ENCODE measurements at places on chromosomes 12 and 14. TPM values are rescaled to one million over a fixed set of nuclear protein-coding genes. Genes with fewer than 3 reads are reported as not detected.

SLC6A12 gene
- total RNA-seq: 2.1 TPM

GPR68 gene
- total RNA-seq: 4.7 TPM

AVPR1A gene
- 0.13 TPM for total RNA-seq

VRTN gene
- total RNA-seq: not detected

PIWIL1 gene
- 0.27 TPM for total RNA-seq

TMEM63C gene
- total RNA-seq: 1.1 TPM

MYH6 gene
- not detected for total RNA-seq

KCNK10 gene
- 0.14 TPM for total RNA-seq

MAPKAPK5 gene
- 58.2 TPM for total RNA-seq

CLSTN3 gene
- 85.6 TPM for total RNA-seq

CNTN1 gene
- 0.27 TPM for total RNA-seq

HOXC9 gene
- total RNA-seq: 15.5 TPM

WNT1 gene
- not detected for total RNA-seq

MAX gene
- total RNA-seq: 60.0 TPM

MANSC4 gene
- not detected for total RNA-seq

TAS2R46 gene
- 0.41 TPM for total RNA-seq

FAM181A gene
- total RNA-seq: not detected

CEBPE gene
- total RNA-seq: not detected

FSCB gene
- not detected for total RNA-seq

SYT1 gene
- 7.4 TPM for total RNA-seq

ARHGEF40 gene
- total RNA-seq: 59.7 TPM

NDRG2 gene
- 5.2 TPM for total RNA-seq

LRRC74A gene
- total RNA-seq: not detected

GALNT9 gene
- 1.5 TPM for total RNA-seq

GLIPR1L2 gene
- 0.29 TPM for total RNA-seq

ACOT4 gene
- 5.1 TPM for total RNA-seq

PRH2 gene
- total RNA-seq: not detected

PLEK2 gene
- 44.4 TPM for total RNA-seq

All from kidney epithelial cell (primary cell).